ENCODE measurements at places on chromosomes 13 and 19.

DNA sequence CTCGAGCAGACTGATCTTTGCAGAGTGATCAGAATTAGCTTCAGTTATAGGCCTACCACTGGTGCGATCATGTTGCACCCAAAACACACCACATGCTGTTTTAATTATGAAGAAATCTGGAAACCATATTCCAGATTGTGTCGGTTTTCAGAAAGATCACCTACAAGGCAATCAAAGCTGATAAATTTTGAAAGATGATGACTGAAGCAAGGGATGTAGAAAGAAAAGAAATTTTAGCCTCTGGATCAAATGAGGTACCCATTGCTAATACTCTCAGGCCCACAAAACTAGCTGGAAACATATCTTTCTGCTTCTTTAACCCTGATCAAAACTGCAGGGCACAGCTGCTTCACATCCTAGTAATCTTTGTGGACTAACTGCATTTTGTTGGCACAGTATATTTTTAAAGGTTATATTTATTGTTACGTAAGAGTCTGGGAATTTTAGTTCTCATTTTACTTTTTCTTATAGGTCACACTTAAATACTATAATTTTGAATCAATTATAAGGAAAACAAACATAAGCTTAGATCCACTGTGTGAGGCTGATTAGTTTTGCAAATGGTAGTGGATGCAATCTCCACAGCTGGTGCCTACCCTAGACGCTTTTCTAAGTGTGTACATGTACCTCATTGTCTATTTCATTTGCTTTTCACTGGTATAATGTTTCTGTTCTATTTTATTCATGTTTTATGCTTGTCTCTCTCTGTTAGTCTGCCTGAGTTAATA, 150.9 kb downstream of the RGCC start:
- DNase-seq: no peak

GRCh38 chr13:45861322-45861721, 9.8 kb upstream of the SIAH3 start:
- DNase-seq: no peak

DNA sequence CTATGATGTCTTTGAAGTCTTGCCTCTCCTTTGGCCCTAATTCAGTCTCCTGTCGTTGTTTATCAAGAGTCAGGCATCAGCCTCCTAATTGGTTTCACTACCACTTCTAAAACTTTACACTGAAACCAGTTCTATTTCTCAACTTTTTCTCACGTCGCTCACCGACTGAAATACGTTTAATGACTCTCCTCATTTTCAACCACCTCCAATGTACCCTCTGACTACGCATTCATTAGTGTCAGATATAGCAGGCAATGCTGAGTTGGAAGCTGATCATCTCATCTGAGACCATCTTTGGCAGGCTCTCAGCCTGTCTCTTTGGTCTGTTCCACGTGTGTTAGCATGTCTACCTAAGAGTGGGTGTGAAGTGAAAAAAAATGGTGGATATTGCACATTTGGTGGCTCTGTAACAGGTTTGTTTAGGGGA, 128.1 kb downstream of the KL start:
- DNase-seq: no peak

DNA sequence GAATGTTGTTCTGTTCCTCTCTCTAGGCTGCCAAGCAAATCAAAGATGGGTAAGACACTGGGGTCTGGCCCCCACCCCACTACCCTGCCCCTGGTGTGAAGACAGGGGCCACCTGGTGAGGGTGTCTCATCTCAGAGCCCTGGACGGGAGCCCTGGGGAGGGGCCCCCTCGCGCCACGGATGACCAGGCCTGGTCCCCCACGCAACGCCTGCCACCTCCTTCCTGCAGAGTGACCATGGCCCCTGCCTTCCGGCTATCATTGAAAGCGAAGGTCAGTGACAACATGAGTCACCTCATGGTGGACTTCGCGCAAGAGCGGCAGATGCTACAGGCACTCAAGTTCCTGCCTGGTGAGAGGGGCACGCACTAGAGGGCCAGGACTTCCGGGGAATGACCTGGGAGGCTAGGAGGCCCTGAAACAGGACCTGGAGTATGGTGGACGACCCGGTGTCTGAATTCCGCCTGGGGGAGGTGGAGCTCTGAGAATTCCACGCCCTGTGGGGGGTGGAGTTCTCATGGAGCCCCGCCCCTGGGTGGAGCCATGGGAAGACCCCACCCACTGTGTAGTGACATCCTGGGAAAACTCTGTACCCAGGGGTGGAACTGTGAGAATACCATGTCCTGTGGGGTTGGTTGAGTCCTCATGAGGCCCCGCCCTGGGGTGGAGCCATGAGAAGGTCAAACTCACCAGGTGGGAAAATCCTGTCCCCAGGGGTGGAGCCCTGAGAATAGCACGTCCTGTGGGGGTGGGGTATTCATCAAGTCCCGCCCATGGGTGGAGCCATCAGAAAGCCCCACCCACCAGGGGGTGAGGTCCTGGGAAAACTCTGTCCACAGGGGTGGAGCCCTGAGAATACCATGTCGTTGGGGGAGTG, 6.1 kb downstream of the FSD1 start:
- DNase-seq: no peak

GRCh38 chr19:52809801-52810200, 11.6 kb downstream of the ZNF28 start:
- DNase-seq: no peak

GRCh38 chr13:28204690-28205443, 66.5 kb downstream of the PAN3 start:
- peak; percentile 33 for DNase-seq

GRCh38 chr19:52665529-52665928, 27.4 kb upstream of the ZNF83 start:
- DNase-seq: no peak

DNA sequence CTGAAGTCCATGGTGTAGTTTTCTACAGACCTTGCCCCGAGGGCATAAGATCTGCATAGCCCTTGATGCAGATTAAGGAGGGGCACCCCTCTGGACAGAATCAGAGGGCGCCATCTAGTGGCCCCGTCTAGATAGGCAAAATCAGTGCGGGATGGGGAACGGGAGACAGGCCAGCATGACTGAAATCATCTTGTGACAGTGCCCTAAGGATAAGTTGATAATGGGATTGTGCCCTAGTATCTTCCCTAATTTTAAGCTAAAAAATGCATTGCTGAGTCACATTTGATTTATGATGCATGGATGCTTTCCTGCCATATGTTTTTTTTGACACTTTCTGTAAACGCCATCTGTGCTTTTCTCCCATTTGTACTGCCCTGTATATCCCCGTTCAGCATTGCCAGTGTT, 19.0 kb upstream of the GPI start:
- peak; percentile 64 for DNase-seq

GRCh38 chr13:33007950-33008349, 8.3 kb upstream of the KL start:
- no peak for DNase-seq

GRCh38 chr19:39192846-39193245, 3.9 kb upstream of the NCCRP1 start:
- DNase-seq: no peak

DNA sequence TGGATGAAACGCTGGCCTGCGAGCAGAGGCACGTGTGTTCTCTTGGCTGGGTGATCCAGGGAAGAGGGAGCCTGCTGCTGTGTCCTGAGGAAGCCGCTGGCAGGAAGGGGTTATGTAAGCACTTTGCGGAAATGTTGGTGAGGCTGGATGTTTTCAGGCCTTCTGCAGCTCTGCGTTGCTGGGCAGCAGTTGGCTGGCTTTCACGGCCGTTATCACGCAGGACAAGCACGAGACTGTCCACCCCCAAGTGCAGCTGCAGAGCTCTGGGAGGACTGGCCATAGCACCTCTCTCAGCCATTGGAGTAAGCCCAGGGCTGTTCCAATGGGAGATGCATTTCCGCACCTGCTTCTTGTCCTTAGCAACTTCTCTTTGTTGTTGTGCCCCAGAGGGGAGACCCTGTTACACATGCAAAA, 146.9 kb upstream of the SOX21 start:
- peak; percentile 9 for DNase-seq

DNA sequence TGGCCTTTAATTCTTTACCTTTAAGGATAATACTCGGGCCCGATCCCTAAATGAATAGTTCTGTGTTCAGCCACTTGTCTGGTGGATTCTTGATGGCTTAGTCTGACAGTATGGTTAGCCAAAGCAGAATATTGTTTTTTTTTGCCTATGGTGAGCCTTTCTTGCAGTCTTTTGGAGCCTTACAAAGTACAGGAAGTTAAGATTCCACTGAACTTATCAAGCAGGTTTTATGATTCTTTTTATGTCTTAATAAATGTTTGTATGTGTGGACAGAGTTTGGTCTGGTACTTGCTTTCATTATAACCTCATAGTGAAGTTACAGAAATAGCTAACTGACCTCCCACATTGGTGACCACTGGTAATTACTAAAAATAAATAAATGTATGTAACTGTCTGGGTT, 17.1 kb downstream of the PCCA start:
- DNase-seq: no peak

DNA sequence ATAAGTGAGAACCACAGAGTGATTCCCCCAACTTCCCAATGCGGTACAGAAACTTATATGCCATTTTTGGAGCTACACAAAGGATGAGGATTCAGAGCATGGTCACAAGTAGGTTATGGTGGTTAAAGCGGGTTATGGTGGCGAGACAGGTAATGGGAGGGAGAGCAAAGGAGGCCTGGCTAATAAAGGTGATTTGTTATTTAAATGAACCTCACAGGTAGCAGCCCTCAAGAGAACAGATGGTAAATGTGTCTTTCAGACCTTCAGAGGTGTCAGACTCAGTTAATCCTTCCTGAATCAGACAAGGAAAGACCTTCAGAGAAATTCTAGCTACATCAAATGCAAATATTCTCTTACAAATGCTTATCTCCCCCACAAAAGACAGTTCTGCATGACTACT, 1971.4 kb downstream of the OLFM4 start:
- DNase-seq: no peak

DNA sequence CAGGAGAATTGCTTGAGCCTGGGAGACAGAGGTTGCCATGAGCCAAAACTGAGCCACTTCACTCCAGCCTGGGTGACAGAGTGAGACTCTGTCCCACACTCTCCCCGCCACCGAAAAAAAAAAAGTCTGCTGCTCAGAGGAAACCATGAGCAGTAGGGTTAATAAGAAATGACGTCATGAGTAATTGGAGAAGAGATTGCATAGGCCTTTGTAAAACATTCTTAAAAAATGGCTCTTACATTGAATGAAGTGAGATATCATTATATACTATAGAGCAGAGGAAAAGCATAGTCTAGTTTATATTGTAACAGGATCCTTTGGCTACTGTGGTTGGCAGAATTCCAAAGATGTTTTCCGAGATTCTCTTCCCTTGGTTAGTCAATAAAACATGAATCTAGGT, 228.2 kb downstream of the PCDH20 start:
- no peak for DNase-seq

DNA sequence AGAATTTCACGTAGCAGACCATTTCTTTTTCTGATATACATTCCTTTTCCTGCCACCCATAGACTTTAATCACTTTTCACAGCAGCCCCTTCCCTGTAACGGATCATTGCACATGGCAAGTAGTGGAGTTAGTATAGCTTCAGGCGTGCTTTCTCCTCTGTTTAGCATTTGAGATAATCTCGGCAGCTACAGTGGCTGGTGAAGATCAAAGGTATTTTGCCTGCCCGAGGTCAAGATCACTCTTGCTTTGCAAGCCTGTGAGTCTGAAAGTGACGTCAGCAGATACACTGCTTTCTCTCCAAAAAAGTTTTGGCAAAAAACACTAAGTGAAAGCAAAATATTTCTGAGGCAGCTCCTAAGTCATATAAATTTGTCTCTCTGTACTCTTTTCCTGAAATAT, 260.0 kb downstream of the NDFIP2 start:
- no peak for DNase-seq

DNA sequence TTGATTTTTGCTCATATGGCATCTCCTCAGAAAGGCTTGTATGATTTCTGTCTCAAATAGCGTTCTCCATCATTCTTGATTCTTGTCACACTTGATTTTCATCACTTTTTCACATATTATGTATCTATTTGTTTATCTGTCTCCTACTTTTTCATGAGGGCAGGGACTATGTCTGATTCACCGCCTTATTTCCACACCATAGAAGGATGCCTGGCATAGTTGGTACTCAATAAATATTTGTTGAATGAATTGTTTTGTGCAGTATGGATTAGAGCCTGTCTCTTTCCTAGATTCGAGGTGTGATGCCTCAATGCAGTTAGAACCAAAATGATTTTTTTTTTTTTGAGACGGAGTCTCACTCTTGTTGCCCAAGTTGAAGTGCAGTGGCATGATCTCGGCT, 12.1 kb downstream of the SAE1 start:
- DNase-seq: no peak

- no peak for DNase-seq
Observed at GRCh38 chr13:52446265-52446664, 4.2 kb downstream of the VPS36 start.

- no peak for DNase-seq
Observed at GRCh38 chr19:28456252-28456651, 756.7 kb downstream of the UQCRFS1 start.

- no peak for DNase-seq
Observed at GRCh38 chr13:100040196-100040595, 48.7 kb upstream of the PCCA start.

DNA sequence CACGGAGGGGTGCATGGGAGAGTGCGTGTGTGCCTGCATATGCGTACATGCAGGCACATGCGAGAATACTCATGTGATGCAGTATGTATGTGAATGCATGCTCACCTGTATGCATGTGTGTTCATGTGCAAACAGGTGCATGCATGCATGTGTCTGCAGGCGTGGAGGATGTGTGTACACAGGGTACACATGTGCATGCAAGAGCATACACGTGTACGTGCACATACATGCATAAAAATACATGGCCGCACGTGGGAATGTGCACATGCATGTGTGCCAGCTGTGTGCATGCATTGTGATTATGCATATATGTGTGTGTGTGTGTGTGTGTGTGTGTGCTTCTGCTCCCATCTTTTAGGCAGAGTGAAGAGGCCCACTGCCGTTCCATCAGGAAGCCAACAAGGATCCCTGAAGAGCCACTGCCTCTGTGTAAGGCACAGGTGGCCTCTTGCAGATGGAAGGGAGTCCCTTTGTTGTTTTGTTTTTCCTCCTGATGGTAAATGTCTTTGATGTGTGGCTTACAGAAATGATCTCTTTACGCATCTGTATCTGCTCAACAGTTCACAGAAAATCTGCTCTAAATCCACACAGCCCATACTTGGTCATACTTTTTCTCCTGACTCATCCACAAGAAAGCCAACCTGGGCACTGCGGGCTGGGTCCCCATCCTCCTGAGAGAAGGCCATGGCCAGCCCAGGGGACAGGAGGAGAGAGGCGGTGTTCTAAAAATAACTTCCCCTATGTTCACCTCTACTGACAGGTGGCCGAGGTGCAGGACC, 50.7 kb downstream of the KLF2 start:
- no peak for DNase-seq

- DNase-seq: no peak
Observed at GRCh38 chr13:94188201-94188854, 291.2 kb downstream of the DCT start.

Data from inflammatory macrophage (primary cell).